Stimulated activated naive CD8-positive, alpha-beta T cell treated with anti-CD3 and anti-CD28 coated beads, Interleukin-15, amount 100 ng/mL, for 72 hours (primary cell): ENCODE measurements at places on chromosomes 5 and 9.
A peak's percentile ranks its signal among the peaks of the same experiment; 100 is the strongest.

- DNase-seq, result no peak
Measured at GRCh38 chr9:131567910-131568309, 22.6 kb downstream of the PRRT1B start.

DNA sequence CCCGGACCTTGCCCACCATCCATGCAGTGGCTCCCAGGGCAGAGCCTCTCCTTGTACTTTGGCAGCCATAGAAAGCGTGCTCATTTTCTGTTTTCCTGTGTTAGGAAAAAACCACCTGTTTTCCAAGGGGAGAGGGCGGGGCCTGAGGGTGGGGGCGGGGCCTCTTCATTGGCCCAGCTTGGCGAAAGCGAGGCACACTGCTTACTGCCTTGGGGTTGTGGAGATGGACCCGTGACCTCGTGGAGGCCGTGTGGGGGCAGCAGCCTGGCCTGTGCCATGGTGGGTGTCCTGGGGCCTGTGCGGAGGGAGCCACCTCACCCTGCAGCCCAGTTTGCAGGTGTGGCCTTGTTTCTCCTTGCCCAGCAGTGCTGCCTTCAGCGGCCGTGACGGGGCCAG is 4.4 kb upstream of the TOR4A start:
- DNase-seq, result no peak

- no peak for DNase-seq
Measured at GRCh38 chr9:105858006-105858690, 163.8 kb downstream of the TMEM38B start.

DNA sequence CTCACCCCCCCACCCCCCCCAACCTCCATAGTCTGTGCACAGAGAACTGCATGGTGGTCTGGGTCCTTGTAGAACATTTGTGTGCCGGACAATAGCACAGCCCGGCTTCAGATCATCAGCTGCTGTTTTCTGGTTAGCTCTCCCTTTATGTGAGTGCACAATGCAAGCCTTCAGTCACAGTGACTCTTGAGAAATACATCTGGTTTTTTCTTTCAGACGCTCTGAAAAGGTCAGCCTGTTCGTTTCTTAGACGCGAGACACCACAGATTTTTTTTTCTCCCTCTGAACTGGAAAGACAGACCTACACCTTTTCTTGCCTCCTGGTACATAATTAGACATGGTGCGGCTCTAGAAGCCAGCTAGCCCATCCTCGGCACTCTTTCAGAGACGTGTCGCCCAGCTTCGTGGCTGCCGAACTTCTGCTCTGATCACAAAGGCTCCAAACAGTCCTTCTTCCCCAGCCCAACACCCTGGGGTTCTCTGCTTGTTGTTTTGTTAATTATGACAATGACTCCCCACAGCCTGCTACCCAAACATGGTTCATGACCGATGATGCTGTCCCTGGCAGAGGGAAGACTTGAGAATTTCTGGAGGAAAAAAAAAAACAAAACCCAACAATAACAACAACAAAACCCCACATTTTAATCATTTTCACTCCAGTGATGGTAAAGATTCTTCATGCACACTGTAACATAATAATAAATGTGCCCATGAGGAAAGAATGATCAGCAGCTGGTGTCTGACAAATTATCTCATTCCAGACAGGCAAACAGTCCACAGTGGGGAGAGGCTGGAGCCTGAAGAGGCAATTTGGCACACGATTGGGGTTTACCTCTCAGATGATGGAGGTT is 241.4 kb upstream of the ZNF462 start:
- no peak for DNase-seq

GRCh38 chr5:171272996-171273970 is 35.8 kb upstream of the TLX3 start:
- DNase-seq, result peak; percentile 4

DNA sequence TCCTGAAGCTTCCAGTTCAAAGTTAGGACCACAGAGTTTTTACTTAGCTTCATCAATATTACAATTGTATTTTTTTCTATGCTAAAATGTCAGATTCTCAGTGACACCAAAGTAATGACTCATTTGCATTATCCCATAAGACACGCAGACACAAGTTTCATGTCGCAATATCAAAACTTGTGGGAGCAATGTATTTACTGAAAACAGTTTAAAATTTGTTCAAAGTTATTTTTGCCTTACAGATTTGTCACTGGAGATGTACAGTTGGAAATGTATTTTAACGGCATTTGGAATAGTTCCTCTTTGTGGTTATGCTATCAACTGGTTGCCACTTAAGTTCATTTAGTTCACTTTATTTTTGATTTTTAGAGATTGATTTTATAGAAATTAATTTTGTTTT is 36.2 kb upstream of the DAP start:
- DNase-seq, result no peak

GRCh38 chr5:117347280-117347679 is 772.7 kb upstream of the SEMA6A start:
- DNase-seq, result no peak

DNA sequence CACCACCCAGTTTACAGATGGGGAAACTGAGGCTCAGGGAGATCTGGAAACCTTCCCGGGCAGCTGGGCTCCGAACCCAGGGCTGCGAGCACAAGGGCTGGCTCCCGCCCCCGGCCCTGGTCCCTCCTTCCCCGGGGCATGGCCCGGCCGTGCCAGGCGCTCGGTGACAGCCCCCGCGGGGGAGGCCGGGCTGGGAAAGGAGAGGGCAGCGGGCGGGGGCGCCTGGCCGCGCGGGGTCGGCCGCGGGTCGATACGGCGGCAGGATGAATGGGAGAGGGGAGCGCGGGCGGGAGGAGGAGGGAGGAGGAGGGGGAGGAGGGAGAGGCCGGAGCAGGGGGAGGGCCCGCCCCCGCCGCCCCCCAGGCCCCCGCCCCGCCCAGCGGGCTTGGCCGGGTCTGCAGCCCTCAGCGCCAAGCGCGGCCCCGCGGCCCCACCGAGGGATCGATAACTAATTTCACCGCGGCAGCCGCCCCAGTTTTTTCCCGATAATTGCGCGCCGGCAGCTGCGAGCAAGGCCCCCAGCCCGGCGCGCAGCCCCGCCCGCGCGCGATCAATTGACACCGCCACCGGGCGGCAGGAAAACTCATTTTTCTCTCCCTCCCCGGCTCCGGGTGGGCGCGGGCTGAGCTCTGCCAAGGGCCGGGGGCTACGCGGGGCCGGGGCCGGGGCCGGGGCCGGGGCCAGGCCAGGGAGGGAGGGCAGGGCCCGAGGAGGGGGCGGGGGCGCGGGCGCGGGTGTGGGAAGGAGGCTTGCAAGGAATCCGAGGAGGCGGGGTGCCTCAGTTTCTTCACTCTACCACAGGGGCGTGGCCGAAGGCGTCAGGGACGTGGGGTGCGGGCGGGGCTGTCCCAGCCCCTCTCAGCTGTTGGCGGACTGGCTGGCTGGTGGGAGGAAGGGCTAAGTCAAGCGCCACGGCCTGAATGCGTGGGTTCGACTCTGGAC is 52.1 kb downstream of the C9orf50 start:
- no peak for DNase-seq

- peak; percentile 24 for DNase-seq
Measured at GRCh38 chr5:141084487-141084989, 9.9 kb upstream of the PCDHB2 start.
